Cortex of kidney (tissue), 1 donor: ENCODE measurements at places on chromosomes 1 and 21.

GRCh38 chr21:44414291-44415072, 40.8 kb upstream of the LRRC3 start:
- no peak for DNase-seq

DNA sequence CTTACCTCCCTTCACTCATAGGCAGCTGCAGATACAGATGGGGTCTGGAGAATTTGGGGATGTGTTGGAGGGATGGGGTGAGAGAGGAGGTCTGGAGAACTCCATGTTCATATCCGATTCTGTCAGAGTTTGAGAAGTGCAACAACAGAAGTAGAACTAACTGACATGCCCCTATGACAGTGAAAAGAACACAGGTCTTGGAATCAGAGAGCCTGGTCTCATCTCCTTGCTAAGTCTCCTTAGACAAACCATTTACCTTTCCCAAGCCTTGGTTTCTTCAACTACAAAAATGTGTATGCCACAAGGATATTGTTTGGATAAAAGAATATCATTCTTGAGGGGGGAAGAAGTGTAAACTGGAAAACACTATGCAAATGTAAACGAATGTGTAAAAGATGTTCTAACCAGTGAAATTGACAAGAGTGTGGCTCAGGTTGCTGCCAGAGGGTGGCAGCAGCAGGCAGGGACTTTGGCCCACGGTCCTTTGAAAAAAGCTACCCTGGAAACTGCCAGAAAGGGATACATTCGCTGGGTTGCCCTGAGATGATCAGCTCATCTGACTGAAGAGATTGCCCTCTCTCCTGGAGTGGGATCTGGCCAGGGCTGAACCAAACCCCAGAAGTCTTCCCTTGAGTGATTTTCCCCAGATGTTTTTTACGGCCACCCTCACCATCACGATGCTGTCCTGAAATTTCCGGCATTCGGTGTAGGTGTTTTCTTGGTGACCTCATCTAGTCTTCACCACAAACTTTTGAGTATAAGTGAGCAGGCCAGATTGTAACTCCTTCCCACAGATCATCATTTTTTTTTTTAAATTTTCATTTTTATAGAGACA, 17.0 kb upstream of the CD2 start:
- DNase-seq: no peak

DNA sequence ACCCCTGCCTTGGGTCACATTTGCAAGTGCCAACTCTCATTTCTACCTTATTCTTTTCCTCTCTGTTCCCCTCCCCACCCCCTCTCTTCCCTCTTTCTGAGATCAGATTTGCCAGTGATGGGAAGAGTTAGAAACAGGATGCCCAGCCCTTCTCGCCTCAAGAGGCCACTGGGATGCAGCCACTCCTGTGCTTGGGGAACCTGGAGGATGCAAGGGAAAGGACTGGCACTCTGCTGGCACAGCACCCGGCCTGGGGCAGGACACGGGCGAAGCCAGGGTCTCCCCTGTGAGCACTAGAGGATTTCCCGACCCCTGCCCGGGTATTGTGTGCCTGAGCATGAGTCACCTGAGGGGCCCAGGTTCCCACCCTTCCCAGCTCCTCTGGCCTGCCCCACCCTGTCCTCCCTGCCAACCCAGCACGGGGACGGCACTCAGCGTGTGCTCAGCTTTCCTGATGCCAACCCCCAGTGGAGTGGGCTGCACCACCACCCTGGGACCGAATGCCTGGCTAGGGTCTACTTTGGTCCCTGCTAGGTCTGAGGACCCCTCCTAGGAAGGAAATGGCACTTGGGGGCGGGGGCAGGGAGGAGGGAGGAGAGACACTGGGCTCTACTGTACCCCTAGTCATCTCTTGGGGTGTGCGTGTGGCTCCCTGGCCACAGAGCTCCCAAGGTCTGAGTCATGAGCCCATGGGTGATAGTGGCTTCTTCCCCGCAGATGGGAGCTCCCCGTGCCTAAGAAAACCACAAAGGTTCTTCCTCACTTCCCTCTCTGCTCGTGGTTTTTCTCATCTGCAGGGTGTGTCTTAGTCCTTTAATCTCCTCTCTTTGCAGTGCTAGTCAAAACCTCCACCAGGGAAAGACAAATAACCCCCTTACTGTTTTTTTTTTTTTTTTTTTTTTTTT, 12.4 kb downstream of the LMNA start:
- no peak for DNase-seq

GRCh38 chr1:190196020-190196419, 281.6 kb downstream of the BRINP3 start:
- no peak for DNase-seq

DNA sequence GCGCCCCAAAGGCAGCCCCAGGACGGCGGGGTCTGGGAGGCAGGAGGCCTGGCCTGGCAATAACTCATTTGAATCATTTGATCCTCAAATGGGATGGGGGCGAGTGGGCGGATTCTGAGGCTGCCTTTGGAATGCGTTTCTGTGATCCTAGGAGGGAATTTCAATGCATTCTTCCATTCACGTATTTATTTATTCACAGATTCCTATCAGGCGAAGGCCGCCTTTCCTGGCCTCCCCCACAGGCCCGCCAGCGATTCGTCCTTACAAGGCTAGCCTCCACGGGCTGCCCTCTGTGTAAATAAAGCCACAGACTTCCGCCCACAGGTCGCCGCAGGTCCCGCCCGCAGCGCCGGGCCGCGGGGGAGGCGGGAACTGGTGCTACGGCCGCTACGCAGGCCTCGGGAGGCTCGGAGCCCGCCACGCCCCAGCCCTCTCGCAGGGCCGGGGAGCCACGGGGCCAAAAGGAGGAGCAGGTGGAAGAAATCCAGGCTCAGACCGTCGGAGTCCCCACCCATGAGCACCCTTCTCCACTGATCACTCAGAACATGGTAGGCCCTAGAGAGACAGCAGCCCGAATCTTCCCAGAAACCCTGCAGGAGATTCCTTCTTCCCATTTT, 31.3 kb upstream of the JUN start:
- DNase-seq: no peak

DNA sequence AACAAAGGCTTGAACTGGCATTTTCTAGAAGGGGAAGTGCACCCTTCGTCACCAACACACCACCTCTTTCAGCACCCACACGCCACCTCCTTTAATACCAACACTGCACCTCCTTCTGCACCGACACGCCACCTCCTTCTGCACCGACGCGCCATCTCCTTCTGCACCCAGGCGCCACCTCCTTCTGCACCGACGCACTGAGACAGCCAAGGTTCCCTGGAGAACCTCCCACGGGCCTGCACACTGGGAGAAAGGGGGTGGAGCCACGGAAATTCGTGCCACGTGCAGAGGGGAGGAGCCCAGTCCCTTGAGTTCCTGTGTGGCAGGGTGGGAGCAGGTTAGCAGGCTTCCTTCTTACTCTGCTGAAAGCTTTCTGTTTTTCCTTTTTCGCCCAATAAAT, 327.9 kb upstream of the C1orf174 start:
- no peak for DNase-seq

DNA sequence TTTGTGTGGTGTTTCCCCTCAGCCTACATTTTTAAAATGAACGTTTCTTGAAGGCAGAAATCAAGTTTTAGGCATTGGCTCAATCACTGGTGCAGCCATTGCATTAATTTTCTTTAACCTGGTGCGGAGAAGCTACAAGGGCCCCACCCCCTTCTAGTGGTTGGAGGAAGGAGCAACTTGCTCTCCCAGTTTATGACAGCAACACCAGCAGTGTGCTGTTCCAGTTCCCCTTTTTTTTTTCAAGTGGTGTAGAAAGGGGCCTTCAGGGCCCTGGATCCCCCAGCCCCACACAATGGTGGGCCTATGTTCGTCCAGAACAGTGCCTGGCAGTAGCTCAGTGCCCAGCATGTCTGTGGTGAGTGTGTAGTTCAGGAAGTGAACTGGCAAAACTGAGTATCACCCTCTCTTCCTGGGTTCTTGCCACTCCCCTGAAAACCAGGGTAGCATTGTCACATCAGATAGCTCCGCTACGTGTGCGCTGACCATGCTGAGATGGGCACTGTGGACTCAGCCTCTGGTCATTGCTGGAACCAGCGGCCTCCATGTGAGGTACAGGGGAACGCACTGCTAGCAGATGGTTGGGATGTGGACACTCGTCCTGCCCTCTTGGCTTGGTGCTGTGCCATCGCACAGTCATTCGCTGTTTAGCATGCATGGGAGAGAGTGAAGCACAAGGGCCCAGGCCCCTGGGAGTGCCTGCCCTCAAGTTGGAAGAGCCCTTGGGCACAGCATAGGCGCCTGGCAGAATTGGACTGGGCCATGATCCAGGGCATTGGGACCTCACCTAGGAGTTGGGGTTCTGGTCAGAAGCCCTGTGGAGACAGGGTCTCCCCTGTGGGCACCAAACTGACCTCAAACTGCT, 7.2 kb downstream of the ARF1 start:
- no peak for DNase-seq

DNA sequence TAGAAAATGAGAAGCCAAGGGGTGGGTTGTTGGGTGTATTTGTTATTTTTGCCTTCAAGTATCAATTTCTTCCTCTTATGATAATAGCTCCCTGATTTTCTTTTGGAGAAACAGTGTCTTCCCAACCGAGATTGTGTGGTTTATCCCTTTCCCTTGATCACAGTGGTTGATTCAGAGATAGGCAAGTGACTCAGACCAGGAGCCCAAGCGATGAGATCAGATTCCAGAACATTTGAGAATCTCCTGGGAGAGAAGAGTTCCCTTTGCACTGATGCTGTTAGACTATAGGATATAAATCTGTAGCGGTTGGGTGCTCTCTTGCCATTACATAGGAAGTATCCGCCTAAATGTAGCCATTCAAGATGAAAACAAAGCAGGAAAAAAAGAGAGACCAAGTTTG, 90.1 kb upstream of the WDR26 start:
- DNase-seq: no peak

GRCh38 chr1:85448358-85448757, 16.6 kb downstream of the DDAH1 start:
- DNase-seq: no peak

- no peak for DNase-seq
Measured at GRCh38 chr1:178500091-178500770, 3.5 kb upstream of the CLEC20A start.

GRCh38 chr1:168437821-168438220, 106.0 kb downstream of the XCL2 start:
- DNase-seq: no peak

- no peak for DNase-seq
Measured at GRCh38 chr21:46112725-46113215, 14.9 kb downstream of the COL6A2 start.

- no peak for DNase-seq
Measured at GRCh38 chr1:2890221-2890850, 88.8 kb upstream of the TTC34 start.

DNA sequence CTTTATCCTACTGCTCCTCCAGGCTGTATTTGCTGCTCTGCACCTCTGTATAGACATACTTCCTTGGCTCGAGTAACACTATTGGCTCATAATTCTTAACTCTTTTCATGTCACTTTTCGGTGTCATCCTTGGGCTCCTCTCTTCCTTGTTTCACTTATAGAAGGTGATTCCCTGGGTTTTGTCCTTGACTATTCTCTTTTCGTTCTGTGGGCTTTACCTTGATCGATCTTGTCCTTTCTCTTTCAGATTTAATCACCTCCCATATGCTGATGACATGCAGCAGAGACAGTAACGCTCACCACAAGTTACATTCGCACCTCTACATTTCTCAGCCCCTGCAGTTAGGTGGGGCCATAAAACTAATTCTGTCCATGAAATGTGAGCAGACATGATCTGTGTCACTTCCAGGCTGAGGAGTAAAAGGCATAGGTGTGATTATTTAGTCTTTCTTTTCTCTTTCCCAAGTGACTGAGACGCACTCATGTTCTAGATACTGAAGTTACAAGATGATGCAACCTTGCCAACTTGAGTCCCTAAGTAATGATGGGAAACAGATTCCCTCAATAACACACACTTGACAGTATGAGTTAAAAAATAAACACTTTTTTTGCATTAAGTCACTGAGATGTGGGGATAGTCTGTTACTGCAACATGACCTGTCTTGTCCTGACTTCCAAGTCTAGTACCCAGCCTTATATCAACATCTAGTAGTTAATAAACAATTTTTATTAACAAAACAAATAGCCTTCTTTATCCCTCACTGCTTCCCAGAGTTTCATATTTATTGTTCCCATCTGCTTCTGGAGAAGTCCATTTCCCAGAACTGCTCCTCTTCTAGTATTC, 49.9 kb upstream of the HAO2 start:
- DNase-seq: no peak

- no peak for DNase-seq
Measured at GRCh38 chr1:10424034-10424433, 6.2 kb upstream of the CENPS start.
